ENCODE measurements at places on chromosomes 12 and 14.

- DNase-seq, result peak; percentile 76
Measured at GRCh38 chr14:90294872-90295271, 36.9 kb downstream of the NRDE2 start.

DNA sequence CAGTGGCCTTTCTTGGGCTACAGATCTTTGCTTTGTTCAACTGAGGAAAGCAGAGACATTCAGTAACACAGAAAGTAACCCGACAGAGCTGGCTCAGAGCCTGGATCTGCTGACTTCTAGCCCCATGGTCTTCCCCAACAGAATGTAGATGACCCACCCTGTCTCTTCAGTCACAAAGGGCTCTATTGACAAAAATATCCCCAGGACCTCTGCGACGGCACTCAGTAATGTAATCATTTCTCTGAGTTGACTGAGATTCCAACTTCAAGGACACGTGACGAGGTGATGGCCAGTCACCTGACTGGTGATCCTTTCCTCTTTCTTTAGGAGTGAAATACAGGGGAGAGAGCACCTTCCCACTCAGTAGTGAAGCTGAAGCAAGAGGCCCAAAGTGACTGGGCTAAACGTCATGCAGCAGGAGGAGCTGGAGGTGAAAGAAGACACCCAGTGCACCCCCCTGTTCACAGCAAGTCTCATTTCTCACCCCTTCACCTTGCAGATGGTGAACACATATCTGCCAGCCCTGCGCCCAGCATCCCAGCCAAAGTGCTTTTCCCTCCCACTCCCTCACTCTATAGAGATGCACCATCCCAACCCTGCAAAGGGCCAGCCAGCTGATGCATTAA lies 179.2 kb upstream of the EGLN3 start:
- DNase-seq, result no peak

DNA sequence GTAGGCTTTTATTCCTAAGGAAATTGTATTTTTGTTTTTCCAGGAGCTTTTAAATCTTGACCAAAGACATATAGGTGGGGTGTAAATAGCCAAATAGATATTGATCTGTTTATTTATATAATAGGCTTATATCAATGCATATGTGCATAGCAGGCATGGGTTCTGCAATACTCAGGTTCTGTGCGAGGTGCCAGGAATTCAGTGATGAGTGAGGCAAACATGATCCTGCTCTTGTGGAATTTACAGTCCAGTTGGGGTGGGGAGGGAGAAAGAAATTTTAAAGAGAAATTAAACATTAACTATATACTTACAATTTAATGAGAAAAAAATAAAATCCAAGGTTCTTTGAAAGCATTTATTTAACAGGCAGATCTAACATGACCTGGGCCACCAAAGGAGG lies 160.3 kb upstream of the HIF1A start:
- DNase-seq, result no peak

- DNase-seq, result no peak
Measured at GRCh38 chr14:54348923-54349620, 47.7 kb upstream of the CDKN3 start.

- peak; percentile 55 for DNase-seq
Measured at GRCh38 chr12:56634242-56634836, 4.2 kb upstream of the BAZ2A start.

DNA sequence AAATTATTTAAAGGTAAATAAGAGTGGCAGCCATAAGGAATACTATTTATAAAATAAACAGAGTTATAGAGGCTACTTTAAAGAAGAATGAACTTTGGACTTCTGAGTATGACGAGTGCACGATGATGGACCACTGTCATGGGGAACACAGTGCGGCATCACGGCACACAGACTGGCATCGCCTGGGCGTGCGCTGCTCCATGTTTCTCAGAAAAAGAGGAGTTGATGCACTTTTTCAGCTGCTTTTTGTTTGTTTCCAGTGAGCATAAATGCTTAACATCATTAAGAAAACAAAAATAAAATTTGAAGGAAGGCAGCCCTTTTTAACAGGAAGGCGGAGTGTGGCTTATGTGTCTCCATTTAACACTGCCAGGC lies 23.3 kb upstream of the EAPP start:
- no peak for DNase-seq

GRCh38 chr14:76773956-76774820 lies 12.9 kb downstream of the VASH1 start:
- DNase-seq, result no peak

DNA sequence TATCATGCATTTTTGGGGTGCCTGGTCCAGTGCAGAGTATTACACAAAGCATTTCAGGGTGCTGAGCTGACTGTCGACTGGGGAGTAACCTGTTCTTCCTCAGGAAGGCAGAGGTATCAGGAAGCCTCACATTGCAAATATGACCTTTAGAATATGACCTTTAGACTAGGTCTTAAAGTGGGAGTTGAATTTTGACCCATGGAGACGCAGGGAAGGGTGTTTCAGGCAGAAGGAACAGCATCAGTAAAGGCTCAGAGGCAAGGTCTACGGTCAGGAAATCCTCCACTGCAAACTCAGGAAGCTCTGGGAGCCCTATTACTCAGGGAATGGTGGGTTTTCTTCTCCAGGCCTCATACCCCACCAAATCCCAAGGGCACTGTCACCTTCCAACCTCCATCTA lies 11.3 kb downstream of the HNF1A start:
- no peak for DNase-seq

GRCh38 chr14:103830511-103831270 lies 16.7 kb downstream of the PPP1R13B start:
- no peak for DNase-seq

GRCh38 chr14:52733824-52734223 lies 3.9 kb downstream of the STYX start:
- DNase-seq, result no peak

GRCh38 chr12:26705851-26706250 lies 127.1 kb downstream of the ITPR2 start:
- peak; percentile 51 for DNase-seq

GRCh38 chr14:43161477-43161876 lies 1345.6 kb downstream of the FSCB start:
- DNase-seq, result no peak

- peak; percentile 14 for DNase-seq
Measured at GRCh38 chr14:51750542-51750941, 98.8 kb downstream of the FRMD6 start.

- peak; percentile 5 for DNase-seq
Measured at GRCh38 chr14:25103271-25103670, 53.3 kb upstream of the STXBP6 start.

Measured in hematopoietic multipotent progenitor cell treated with erythropoietin and hydrocortisone succinate and interleukin-3 and kit ligand, for 6 days (in vitro differentiated cells).